ENCODE measurements at places on chromosomes 12 and 14.

DNA sequence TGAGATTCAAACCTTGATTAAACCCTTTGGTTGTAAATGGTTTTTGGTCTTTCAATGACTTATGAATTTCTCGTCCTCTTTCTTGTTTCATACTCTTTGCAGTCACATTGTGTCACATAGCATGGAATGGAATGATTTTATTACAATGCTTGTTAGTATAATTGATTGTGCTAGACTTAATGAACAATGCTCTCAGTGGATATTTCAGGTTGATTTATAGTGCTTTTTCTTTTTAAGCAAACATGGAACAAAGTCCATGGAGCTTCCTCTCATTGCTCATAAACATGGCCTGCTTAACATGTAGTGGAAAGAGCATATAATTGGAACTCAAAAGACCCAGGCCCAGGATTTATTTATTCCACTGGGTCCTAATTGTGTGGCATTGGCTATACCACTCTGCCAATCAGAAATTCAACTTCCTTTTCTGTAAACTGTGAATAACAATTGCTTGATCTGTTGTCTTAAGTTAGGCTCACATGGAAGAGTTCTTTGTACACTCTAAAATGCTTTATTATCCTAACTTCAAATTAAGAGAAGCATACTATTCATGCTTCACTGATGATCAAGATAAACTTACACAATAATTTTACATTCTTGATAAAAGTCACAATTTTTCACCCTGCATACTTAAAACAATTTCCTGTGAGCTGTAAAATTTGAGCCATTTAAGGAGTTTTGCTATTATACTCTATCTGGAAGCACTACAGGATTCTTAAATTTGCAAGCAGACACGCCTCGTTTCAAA lies 370.5 kb upstream of the PDE3A start:
- no peak for DNase-seq

- no peak for DNase-seq
Observed at GRCh38 chr12:48013287-48013686, 9.0 kb upstream of the COL2A1 start.

GRCh38 chr12:19894803-19895202 lies 455.5 kb downstream of the AEBP2 start:
- DNase-seq, result no peak

- no peak for DNase-seq
Observed at GRCh38 chr14:63840981-63841380, 11.8 kb upstream of the SYNE2 start.

DNA sequence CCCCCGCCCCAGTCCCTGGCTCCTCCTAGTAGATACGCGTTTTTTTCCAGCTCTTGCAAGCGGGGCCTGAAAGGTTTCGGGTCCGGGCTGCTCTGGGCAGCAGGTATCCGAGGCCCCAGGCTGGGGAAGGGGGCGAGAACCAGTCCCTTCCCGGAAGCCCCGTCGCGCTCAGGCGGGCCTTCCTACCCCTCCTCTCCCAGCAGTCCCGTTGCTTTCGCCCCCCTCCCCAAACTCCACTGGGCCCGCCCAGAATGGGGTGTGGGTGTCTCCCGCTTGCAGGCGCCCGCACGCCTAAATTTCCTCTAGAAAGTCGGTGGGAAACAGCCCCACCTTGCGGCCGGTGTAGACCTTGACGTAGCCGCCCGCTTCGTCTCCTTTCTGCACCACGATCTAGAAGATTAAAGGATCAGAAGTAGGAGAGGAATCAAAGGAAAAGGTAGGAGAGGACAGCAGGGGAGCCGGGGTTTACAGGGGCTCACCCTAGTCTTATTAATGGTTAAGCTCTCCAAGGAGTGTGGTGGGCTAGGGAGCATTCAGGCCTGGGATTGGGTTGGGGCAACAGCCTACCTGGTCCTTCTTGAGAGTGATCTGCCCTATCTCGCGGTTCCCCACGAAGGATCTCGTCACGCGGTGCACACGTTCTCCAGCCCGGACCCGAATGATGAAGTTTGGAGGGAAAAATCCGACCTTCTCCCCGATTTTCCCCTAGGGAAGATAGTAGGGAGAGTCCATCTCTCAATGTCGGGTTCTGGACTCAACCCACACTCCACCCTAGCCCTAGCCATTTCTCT lies 7.3 kb downstream of the STAC3 start:
- peak; percentile 72 for DNase-seq

- no peak for DNase-seq
Observed at GRCh38 chr12:66340131-66340530, 37.8 kb downstream of the HELB start.

DNA sequence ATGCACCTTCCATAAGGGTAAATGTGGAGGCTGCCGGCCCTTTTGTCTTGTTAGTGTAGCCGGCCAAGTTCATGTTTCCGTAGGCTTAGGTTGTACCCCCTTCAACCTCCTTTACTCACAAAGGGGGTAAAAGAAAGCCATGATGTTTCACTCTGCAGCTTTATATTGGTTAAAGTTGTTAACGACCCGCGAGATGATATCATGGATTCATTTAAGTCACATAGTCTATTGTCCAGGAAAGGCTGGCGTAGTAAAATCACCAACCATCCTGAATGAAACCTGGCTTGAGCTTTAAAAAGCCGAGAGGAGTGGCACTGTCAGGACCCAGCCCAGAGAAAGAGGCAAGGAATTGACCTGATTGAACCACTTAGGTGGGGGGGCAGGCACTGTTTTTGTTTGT lies 1.3 kb downstream of the UNG start:
- no peak for DNase-seq

GRCh38 chr12:27896419-27896990 lies 76.0 kb downstream of the PTHLH start:
- DNase-seq, result no peak

- no peak for DNase-seq
Observed at GRCh38 chr12:32612658-32613614, 66.2 kb upstream of the DNM1L start.

GRCh38 chr14:25122843-25123242 lies 72.9 kb upstream of the STXBP6 start:
- DNase-seq, result no peak

DNA sequence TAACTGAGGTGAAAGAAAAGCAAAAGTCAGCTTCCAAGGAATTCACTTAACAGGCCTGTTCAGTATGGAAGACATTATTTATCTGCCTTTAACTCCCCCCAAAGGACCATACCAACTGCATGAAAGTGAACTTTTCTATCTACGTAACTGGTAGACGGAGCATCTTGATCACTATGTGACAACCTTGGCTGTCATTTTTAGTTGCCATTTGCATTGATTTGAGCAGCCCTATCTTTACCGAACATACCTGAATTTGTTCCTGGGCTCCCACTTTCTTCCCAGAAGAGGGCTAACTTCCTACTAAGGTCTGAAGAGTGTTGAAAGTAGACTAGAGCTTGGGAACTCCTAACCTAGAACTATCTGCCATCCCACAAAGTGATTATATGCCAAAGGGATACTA lies 9.4 kb downstream of the SRSF9 start:
- no peak for DNase-seq

DNA sequence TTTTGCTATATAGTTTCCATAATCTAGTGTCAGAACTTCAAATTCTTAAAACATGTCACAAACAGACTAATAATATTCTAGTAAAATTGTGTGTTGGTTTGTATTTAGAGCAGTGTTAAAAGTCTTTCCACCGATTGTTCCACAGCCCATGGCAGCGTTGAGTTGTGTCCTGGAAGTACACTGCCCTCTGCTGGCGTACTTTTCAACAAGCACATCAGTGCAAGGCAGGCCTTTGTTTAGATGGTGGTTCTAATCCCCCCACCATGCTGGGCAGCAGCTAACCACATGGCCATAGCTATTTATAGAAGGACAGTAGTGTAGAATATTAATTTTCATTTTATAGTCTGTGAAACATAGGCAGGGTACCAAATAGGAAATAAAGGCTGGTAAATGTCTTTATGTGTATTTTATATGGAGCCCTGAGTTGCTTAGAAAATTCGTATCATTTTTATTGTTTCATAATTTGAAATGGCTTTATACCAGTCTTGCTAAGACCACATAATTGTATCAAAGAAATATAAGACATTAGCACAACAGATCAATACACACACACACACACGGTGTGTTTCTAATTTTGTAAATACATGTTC lies 235.4 kb downstream of the SEC23A start:
- peak; percentile 33 for DNase-seq

DNA sequence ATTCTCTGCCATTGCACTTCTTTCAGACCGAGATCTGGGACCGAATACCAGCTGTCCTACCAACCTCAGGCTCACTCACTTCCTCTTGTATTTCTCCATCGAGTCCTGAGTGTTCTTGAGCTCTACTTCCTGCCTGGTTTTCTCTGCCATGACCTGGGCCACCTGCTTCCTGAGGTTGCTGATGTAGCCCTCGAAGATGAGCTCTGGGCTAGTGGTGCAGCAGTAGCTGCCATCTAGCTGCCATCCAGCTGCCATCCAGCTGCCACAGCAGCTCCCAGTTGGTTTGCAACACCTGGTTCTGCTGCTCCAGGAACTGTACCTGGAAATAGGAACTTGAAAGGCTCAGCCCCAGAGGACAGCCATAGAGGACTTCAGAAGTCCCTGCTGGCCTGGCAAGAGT lies 15.0 kb upstream of the KRT73 start:
- DNase-seq, result no peak

DNA sequence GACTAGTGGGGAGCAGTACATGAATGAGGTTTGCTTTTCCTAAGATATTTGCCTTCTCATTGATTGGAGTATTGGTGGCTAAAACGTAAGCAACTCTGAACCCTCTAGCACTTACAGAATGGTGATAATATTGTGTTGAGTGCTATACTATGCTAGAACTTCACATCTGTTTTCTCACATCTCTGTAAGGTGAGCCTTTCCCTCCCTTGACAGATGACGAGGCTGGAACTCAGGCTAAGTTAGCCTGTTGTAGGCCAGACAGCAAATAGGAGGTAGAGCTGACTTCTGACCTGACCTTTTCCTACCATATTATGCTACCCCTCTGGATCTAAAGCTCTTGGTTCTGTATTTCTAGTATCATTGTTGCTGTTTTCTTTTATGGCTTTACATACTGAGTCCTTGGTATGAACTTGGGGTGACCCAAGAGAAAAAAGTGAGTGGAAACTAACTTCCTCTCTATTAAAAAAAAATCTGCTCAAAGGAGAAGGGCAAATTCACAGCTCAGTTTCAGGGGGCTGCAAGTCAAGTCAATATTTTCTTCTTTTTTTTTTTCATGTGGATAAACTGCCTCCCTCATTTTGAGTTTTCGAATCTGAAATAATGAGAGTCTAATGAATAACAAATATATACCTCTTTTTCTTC lies 85.9 kb downstream of the CRADD start:
- DNase-seq, result no peak

GRCh38 chr12:116406529-116406928 lies 129.0 kb upstream of the MED13L start:
- DNase-seq, result no peak

- DNase-seq, result no peak
Observed at GRCh38 chr12:18139989-18140596, 50.1 kb upstream of the RERGL start.

DNA sequence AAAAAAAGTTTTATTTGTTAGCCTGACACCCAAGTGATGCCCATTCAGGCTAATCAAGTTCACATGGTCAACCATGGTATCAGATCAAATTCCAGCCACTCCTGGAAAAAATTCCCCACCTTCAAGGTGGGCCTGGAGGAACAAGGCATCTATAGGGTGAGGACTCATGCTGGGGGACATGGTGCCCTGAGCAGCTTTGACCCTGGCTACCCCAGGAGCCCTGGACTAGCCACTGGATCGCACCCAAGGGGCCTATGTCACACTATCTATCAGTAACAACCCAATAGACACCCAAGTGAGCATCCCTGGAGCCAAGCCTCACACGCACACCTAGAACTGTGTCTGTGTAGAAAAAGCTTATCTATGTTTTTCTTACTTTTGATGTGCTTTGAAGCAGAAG lies 4.1 kb upstream of the NCOR2 start:
- no peak for DNase-seq

GRCh38 chr14:99100497-99101270 lies 171.3 kb downstream of the BCL11B start:
- no peak for DNase-seq

GRCh38 chr12:56190695-56191155 lies 1.4 kb upstream of the SMARCC2 start:
- DNase-seq, result no peak

DNA sequence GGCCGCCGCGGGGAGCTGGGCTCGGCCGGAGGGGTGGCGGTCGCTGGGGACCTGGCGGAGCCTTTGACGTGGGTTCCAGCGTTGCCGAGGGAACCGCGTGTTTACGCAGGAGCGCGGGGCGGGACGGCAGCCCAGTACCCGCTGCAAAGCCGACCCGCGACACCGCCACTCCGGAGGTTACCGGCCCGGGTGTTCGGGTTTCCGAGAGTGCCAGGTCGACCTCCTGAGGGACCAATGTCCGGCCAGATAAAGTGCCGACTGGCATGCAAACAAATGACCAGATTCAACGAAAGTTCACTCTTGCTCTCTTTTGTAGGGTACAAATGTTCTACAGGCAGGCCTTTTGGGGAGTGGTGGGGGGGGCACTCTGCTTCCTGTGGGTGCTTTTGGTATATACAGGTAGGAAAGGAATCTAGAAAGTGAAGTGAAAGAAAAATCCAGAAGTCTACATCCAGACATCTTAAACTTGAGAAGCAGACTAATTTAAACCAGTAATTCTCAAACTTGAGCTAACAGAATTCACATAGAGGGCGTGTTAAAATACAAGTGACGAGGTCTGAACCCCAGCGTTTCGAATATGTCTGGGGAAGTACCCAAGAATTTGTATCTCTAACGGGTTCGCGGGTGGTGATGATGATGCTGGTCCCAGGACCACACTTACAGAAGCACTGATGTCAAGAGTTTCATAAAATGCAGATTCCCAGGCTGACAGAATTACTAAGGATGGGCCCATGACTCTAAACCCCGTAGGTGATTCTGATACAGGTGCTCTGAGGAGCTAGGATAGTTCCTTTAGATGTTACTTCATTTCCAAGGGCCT lies at the start of gene GPR135:
TSS of gene GPR135 (minus strand) at position 65 of the 820 bp plus-strand sequence. CDS start 154 bp downstream, outside the sequence.
- DNase-seq, result no peak

- DNase-seq, result no peak
Observed at GRCh38 chr12:65093606-65094005, 27.5 kb downstream of the WIF1 start.

- peak; percentile 64 for DNase-seq
Observed at GRCh38 chr12:106415134-106415533, 57.6 kb downstream of the POLR3B start.

GRCh38 chr14:54314365-54315104 lies 82.3 kb upstream of the CDKN3 start:
- DNase-seq, result no peak

DNA sequence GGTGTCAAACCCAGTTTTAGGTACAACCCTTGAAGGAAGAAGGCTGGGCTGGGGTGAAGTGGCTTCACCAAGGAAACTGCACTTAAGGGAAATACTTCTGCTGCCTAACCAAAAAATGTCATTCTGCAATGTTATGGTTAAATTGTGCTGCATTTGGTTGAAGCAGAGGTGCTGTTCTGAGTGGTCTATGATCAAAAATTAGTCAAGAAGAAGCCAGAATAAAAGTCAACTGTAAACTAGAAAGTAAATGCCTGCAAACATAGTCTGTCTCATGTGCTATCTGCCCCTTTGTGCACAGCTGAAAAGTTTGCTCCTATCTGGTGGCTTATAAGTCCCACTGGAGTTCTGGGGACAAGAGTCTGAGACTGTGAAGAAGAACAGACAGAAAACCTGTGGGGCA lies 158.8 kb downstream of the C12orf42 start:
- DNase-seq, result no peak
